Cardiac fibroblast (primary cell): ENCODE measurements at places on chromosomes 5 and 9.

DNA sequence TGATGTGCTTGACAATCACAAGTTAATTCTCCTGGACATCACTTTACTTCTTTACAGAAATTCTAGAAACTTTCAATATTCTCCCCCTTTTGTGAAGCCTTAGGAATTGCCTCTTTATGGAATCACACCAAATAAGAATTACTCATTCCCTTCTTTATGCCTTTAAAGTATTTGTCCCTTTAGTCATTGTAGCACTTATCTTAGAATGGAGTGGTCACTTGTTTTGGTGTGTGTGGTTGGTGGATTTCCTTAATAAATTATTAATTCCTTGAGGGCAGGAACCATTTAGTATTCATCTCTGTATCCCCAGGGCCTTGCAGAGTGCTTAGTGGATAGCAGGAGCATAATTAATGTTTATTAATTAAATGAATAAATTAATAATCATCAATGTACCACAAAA is 307.0 kb downstream of the ARRDC3 start:
- peak; percentile 39 for DNase-seq

DNA sequence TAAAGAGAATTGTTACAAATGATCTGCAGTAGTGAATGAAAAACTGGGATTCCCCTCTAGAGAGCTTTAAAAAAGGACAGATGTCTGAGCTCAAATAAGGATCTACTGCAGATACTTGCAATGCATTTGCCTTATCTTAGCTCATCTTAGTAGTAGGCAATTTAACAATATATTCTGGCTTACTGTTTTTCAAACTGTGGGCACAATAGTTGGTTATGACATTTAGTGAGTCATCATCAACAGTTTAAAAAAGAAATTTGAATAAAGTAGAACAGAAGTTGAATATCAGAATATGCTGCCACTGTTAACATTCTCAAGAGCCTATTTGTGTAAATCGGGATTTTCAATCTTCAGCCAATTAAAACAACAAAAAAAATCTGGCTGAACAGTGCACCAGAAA is 6.7 kb upstream of the CAST start:
- DNase-seq, result no peak

DNA sequence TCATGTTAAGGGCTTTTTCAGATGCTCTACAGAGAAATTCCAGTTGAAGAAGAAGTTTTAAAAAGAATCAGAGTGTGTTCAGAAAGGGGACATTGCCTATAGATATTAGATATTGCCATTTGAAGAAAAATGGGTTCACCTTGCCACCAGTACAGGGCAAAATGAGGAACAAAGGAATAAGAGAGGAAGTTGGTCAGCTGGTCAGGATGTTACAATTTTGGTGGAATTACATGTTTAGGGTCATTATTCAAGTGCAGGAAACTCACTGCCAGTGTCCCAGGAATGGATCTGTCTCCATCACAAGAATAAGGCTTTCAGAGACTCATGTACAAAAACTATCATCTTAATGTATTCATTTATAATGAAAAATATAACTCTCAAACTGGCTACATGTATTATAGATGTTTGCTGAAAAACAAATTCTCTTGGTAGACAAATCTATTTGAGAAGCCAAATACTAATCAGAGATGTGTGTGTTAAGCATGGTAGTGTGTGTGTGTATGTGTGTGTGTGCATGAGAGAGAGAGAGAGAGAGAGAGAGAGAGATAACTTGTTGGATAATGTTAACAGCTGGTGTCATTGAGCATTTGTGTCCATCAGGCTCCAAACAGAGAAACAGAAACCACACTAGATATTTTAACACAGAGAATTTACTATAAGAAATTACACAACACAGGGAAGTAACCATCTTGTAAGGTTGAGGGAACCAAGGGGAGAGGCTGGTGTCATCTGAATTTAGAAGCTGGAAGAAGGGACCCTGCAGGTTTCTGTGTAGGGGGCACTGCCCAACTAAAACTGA is 5.0 kb upstream of the C1QTNF3 start:
- no peak for DNase-seq

GRCh38 chr9:132412089-132412488 is 2.1 kb downstream of the CFAP77 start:
- peak; percentile 21 for DNase-seq

DNA sequence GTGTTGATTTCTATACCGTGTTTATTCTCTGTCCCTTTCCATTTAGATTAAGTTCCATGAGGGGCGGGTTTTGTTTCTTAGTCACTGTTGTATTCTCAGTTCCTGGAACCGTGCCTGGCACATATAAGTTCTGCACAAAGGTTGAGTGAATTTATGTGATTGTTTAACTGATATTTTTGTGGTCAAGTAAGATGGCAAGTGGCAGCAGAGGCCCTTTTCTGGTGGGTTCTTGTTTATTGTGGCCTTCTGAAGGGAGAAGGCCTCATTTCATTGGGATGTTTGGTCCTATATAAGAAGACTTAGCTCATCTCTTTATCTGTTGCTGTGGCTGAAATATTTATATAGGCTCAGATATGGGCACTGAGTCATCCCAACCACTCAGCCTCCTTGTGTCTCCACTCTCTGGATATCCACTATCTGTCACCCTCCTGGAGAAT is 262.5 kb downstream of the PSAT1 start:
- DNase-seq, result peak; percentile 62

- no peak for DNase-seq
Observed at GRCh38 chr5:91175708-91176107, 207.4 kb downstream of the ARRDC3 start.
